ENCODE measurements at places on chromosomes 6 and 20.

- DNase-seq: no peak
Measured at GRCh38 chr6:122647765-122648164, 37.6 kb downstream of the PKIB start.

DNA sequence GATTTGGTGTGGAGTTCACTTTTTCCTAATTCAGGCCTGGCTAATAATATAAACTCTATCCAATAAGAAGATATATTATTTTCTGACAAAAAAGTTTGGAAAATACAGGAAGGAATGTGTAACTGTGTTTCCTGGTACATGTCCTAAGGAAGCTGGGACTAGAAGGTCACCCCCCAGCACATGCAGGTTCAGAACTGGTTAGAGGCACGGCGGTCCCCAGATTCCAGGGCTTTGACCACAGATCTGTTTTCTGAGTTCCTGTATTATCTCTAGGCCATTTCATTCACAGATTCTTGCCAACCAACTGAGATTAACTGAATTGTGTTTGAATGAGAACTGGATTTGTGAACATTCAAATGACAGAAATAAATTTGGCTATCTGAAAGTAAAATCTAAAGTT is 94.5 kb downstream of the TULP4 start:
- no peak for DNase-seq

DNA sequence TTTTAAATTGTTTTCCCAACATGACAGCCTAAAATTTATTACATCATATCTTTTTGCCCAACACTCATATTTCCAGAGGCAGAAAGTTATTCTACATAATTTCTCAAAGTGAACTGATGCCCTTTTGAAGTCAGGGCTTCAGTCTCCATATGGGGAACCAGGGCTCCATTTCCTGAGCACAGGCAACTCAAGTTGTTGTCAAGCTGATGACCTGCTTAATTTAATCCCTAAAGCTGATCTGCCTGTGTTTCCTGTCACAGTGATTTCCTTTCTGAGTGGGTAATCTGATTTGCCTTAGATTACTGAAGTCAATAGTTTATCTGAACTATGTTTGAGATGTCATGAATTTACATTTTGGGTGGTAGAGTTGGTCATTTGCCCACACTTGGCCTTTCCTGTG is 932.1 kb upstream of the MANEA start:
- DNase-seq: no peak

- no peak for DNase-seq
Measured at GRCh38 chr6:128244751-128245405, 275.5 kb downstream of the PTPRK start.

DNA sequence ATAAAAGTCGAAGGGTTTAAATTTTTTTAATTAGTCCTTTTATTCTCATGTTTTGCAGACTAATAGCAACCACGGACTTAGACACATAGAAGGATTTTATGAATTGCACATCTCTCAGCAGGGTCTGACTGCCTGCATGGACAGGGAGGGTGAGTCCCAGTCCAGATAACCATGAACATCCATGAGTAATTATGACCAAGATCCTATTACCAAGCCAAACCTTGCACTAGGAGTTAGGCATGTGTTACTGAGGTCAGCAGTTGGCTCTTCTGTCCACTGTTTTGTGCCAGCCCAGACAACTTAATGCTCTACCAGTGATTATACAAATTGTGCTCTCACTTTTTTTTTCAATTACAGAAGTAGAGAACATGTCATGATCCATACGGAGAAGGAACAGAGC is 211.2 kb downstream of the MAFB start:
- DNase-seq: no peak

DNA sequence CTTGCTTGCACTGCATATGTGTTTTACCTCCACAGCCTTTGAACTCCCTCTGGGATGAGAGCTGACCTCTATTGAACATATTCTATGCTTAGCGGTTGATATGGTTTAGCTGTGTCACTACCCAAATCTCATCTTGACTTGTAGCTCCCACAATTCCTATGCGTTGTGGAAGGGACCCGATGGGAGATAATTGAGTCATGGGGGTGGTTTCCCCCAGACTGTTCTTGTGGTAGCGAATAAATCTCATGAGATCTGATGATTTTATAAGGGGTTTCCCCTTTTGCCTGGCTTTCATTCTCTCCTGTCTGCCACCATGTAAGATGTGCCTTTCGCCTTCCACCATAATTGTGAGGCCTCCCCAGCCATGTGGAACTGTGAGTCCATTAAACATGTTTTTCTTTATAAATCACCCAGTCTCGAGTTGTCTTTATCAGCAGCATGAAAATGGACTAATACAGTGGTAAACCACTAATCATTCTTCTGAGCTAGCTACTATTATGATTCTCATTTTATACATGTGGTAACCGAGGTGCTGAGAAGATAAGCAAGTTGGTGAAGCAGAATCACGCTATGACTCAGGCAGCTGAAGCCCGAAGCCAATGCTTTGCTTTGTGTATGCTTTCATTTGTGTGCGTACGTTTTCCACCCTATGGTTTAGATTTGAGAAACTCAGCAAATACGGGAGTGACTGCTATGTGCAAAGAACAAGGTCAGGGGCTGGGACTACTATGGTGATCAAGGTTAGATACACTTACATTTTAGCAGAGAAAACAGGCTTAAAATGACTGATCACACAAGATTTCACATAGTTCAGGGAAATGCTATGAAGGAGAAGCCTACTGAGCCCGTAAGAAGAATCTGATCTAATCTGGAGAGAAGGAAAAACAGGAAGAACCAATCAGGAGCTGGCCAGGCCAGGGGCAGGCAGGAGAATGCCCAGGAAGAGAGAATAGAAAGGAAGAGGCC is 363.5 kb downstream of the ESR1 start:
- DNase-seq: peak; percentile 63

GRCh38 chr6:90362318-90362717 is 65.7 kb upstream of the BACH2 start:
- no peak for DNase-seq

DNA sequence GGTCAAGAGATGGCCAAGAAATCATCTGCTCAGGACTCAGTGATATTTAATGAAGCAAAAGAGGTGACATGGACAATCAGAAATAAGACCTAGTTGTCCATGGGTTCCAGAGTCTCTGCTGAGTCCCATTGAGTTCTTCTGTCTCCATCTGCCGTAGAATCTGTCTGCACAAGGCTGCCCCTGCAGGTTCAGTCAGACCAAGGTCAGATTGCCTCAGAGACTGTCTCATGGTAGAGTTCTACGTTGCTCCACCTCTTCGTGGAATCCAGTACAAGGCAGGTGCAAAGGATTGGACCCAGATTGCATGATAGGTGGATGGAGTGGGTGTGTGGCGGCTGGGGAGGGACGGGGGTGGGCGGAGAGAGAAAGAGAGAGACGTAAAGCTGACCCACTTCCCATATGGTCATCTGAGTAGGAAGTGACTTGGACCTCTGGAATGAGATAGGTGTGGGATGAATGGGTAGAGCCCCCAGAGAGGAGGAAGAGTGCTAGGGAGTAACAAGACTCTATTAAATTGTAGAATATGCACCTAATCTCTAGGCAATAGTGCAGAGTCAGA is 75.3 kb downstream of the SOBP start:
- no peak for DNase-seq

DNA sequence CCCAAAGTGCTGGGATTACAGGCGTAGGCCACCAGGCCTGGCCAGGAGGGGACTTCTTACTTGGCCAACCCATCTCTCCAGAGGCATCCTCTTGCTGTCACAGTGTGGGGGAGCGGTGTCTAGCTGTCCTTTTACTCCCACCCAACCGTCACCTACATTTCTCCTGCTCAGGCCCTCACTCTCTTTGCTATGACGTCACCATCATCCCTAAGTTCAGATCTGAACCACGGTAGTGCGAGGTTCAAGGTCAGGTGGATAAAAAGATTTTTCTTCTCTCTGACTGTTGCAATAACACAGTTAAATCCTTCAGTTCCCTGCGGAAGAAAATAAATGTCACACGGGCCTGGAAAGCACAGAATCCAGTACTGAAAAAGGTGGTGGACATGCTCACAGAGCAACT is 7.3 kb upstream of the RAET1L start:
- DNase-seq: no peak

- DNase-seq: no peak
Measured at GRCh38 chr6:21455071-21455470, 138.5 kb upstream of the SOX4 start.

DNA sequence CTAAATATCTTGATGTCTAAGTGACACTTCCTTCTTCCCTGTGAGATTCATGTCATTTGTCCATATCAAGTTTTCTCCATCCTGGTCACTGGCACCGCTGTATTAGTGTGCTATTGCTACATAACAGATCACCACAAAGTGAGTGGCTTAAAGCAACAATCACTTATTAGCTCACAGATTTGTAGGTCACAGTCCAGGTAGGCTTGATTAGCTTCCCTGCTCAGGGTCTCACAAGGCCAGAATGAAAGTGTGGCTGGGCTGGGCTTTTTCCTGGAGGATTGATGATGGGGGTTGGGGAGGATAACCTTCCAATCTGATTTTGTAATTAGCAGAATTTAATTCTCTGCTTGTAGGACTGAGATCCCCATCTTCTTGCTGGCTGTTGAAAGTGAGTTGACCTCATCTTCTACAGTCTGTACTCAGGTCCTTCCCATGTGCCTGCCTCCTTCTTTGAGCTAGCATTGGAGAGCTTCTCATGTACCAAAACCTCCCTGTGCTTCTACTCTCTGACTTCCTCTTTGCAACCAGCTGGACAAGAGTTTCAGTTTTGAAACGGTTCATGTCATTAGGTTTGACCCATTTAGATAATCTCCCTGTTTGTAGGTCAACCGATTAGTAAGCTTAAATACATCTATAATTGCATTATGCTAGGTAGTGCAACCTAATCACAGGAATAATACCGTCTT is 152.4 kb upstream of the MAN1A1 start:
- no peak for DNase-seq

GRCh38 chr20:57480444-57481160 is 44.3 kb downstream of the CTCFL start:
- DNase-seq: peak; percentile 7

GRCh38 chr20:3407040-3407770 is at the start of gene DNAAF9:
Gene DNAAF9 (minus strand): TSS chr20:3407669. CDS start chr20:3407557, 112 bp downstream.
- DNase-seq: peak; percentile 58

GRCh38 chr6:166554316-166554715 is 32.2 kb downstream of the RAMACL start:
- DNase-seq: no peak

- no peak for DNase-seq
Measured at GRCh38 chr20:5559945-5560344, 190.3 kb upstream of the SHLD1 start.

DNA sequence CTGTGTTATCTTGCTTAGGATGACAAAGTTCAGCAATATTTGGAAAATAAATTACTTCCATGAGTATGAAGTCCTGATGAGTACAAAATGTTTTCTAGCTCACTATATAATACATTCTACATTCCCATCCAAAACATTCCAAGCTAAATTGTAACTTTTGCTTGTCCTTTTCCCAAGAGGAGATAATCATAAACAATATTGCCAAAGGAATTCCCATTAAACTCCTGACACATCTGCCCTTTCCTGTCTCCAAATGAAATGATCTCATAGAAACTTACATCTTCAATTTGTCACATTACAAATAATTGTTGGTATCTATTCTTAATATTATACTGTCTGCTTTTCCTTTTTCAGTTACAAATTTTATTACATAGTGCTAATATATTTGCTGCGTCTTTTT is 20.4 kb upstream of the SENP6 start:
- DNase-seq: no peak

DNA sequence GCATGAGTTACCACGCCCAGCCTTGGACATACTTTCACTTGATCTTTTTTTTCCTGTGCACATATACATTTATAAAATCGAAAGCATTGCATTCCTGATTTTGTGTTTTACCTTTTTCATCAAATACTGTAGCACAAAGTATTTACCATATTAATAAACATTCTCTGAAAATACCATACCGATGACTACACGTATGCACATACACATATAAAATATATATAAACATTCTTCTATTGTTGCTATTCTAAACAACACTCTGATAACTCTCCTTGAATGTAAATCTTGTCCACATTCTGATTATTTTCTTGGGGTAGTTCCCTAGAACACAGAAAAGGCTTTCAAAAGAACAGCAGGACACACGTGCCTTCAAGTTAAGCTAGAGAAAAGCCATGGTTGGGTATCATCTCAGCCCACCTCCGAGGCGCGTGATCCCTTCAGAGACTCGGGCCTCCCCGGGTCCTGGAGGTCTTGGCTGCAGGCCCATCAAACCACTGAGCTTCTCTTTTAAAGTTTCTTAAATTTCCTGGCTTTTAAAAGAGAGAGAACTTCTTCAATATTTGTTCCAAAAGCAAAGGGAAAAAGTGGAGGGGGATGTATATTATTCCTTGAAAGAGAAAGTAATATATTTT is 198.1 kb downstream of the MYLK4 start:
- DNase-seq: no peak

Measured in CD4-positive, alpha-beta T cell treated with Interleukin-6 at 100 ng/mL for 8 hours (primary cell).